ENCODE measurements at places on chromosomes 7 and 10.

DNA sequence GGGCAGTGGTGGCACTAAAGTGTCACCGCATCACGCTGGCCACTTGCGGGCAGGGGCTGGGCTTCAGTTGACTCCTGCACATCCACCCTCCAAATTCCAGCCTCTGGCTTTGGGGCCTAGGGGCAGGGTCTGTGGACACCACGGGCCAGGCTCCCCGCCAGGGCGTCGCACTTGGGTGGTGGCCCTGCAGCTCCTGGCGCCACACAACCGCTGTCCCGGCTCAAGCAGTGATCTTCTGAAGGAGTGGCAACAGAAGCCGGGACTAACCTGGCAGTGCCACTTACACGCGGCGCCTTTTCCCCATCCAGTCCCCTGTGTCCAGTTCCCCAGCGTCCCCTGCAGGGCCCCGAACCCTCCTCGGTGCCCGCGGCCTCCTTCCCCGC is 134.3 kb upstream of the ZNF92 start:
- no peak for DNase-seq

DNA sequence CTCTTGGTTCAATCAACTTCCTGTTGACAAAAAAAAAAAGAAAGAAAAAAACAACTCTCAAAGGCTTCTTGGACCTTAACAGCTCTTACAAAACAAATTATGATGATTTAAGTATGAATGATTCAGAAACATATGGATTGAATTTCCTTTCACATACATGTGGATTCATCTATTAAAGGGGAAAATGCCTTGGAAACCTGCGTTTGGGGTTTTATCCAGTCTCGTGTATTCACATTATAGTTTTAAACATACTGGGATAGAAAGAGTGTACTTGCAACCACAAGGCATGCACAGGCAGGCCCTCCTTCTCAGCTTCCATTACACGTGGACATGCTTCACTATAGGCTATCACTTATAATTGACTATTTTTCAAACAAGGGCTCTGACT is 286.7 kb downstream of the INHBA start:
- no peak for DNase-seq

DNA sequence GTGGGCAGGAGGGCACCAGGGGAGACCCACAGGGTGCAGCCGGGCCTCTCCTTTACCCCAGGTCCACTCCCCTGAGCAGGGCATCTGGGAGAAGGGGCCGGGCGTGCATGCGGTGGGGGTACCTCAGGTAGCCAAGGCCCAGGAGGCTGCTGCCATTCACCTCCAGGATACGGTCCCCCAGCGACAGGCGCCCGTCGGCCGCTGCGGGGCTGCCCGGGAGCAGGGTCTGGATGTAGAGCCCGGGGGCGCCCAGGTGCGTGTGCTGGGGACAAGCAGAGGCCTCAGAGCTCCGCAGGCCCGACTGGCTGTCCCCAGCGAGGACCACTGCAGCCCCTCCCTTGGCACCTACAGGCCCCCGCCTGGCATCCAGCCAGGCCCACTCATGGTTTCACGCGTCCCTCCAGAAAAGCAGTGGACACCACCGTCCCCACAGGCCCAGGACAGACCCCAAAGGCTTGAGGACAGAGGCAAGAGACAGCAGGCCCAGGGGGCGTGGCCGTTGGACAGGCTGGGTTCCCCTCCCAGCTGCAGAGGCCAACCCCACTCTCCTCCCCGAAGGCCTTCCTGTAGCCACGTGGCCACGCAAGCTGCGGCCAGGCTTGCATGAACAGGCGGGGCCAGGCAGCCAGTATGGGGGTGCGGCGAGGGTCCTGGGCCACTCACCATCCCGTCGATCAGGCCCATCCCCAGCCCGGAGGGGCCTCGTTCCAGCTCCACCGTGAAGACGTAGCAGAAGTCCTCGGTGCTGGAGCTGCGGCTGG is 24.3 kb downstream of the AP5Z1 start:
- peak; percentile 82 for DNase-seq

- no peak for DNase-seq
Measured at GRCh38 chr7:73668886-73669230, 1.2 kb downstream of the VPS37D start.

- no peak for DNase-seq
Measured at GRCh38 chr10:33612551-33612950, 278.1 kb upstream of the NRP1 start.

DNA sequence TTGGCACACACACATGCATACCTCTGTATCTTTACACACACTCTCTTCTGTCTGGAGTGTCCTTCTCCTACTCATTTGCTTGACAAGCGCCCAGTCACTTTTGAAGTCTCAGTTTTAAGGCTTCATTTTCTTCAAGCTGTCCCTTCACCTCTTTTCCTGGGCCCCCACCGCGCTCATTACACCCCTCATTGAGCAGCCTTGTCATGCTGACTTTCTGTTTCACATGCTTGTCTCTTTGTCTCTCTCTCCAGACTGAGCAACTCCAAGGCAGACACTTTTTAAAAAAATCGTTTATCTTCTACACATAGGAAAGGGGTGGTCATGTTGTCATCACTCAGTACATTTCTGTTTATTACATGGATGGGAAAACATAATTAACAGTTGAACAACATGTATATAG is 225.2 kb upstream of the FZD1 start:
- no peak for DNase-seq

GRCh38 chr10:89241486-89242344 is 9.9 kb downstream of the LIPA start:
- no peak for DNase-seq

DNA sequence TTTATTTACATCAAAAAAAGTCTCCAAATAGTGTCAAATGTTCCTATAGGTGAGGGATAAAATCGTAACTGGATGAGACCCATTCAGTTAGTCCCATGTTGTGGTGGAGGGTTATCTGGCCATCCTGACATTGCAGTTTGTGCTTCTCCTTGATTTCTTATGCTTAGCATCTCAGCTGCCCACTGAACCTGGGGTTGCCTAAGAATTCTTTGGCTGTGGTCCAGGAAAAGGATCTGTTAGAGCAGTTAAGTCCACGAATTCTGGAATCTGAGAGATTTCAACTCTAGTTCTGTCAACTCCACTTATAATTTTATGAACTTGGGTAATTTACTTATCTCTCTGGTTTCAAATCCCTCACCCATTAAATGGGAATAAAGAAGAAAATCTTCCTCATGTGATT is 1673.4 kb downstream of the REEP3 start:
- no peak for DNase-seq

GRCh38 chr7:26202019-26202990 is 760 bp downstream of the CBX3 start:
- peak; percentile 78 for DNase-seq

- DNase-seq: no peak
Measured at GRCh38 chr10:62869958-62870357, 53.8 kb upstream of the EGR2 start.

All from K562 (cell line).